ENCODE measurements at places on chromosomes 12 and 14.

DNA sequence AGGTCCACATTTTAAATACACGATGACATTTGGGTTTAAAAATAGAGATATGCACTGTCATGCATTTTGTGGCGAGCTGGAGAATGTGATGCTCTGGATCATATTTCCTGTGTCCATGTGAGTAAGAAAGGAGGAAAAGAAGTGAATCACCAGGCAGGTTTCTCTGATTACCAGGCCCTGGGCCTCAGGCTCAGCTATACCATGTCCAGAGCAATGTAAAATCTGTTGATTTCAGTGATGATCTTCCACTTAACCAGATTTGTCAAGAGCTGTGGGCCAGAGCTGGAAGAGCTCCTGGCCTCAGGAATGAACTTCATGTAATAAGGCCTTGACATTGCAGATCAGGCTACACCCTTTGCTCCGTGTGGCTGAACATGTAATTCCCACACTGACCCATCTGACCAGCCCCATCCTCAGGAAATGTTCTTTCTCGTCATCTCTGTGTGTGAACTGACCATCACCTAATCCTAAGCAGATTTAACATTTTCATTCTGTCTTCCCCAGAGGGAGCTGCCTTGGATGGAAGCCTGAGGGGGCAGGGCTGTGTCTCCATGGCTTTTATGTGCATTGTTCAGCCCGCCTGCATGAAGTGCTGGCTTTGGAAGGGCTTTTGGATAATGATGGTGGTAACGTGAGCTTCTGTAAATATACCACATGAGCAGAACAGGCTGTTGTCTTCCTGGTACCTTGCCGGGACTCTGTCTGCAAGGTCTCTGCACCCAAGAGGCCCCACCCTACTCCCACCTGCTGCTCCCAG lies 54.5 kb downstream of the CRACR2A start:
- no peak for DNase-seq

DNA sequence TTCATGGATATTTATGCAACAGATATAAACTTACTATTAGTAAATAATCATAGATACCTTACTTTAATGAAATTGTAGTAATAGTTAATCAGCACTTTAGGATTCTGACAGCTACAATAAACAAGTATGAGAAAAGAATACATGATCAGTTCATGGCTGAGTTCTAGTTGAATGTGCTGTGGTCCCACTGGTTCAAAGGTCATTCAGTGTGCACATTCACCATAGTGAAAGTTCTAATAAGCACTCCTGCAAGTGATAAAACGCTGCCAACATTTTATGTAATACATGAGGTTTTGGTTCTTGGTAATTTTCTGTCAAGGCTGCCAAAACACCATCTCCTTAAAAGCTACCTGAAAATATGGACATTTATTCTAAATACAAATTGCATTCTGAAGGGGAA lies 92.6 kb downstream of the NUMB start:
- no peak for DNase-seq

GRCh38 chr12:55957106-55957859 lies 8.6 kb downstream of the PMEL start:
- DNase-seq = no peak

- peak; percentile 62 for DNase-seq
Observed at GRCh38 chr14:67583711-67584644, 16.1 kb downstream of the PIGH start.

GRCh38 chr12:71440345-71440762 lies 756 bp downstream of the LGR5 start:
- DNase-seq = no peak

DNA sequence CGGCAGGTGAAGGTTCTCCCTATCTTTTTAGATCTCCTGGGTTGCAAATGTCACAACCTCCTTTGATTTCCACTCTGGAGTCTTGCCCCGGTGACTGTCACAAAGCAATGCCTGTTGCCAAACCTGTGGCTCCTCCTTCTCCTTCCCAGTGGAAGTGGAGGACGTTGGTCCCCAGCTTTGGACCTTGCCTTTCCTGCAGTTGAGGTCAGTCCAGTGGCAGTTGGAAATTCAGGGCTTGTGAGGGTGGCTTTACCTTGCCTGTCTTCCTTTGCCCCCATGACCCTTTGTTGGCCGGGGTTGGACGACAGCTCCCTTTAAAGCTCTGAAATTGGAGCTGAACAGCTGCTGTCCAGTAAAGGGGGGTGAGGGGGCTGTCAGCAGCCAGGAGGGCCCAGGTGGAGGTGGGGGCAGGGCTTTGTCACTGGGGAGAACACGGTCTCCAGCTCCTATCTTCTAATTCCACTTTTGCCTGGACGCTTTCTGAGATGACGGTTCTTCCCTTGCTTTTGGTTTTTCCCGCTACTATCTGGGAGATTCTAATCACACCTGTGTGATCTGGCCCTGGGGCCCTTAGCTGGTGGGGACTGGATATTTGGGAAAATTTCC lies 4.1 kb downstream of the TEAD4 start:
- no peak for DNase-seq
